ENCODE measurements at places on chromosomes 12 and 14.
A peak's percentile ranks its signal among the peaks of the same experiment; 100 is the strongest.

DNA sequence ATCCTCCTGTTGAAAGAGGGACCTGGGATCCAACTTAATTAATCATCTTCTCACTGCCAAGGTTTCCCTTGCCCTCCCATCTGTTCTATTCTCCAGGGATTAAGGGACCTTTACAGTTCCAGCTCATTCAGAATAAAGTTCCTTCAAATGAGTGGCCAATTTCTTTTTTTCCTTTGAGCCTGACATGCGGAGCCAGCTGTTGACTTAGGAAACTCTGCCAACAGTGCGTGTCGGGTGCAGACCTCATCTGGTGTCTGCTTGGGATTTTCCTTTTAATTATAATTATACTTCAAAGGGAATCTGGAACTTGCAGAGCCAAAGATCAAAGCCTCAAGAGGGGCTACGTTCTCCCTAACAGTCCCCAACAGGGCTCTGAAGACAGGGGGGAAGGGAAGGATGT is 64.8 kb downstream of the CCDC60 start:
- no peak for DNase-seq

GRCh38 chr12:10503460-10503859 is 2.2 kb upstream of the EIF2S3B start:
- no peak for DNase-seq

DNA sequence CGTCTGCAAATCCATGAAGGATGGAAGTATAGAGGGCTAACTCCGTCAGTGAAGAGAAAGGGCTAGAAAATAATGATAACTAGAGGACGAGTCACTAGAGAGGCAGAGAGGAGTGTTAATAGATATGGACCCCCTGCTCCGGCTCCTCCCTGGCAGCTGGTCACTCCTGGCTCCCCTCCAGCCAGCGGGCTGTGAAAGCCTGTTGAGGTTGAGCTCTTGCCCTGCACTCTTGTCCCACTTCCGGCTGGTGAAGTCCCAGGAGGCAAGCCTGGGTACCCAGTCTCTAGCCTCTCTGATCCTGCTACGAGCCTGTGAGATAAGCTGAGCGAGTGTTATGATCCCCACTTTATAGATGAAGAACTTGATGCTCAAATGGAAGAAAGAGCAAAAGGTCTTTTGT is 90.3 kb downstream of the RFX4 start:
- no peak for DNase-seq

- no peak for DNase-seq
These were observed 75.0 kb downstream of the FAR2 start for GRCh38 chr12:29223956-29224543.

DNA sequence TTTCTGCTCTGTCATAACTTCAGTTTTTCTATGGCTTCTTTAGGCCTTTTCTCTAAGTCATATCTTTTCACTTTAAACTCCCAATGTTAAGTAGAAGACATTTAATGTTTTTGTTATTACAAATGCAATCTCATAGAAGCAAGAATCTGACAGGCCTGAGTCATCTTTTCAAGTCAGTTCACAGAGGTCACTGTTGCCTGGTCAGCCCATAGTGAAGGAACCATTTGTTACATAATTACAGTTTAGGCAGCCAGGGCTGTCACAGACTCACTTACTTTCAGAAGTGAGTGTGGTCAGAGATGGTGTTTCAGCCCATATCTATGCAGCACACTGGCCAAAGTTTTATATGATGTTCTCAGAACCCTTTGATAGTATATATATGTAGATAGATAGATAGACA is 46.5 kb downstream of the CCER1 start:
- no peak for DNase-seq

GRCh38 chr14:54211551-54212308 is 185.1 kb upstream of the CDKN3 start:
- no peak for DNase-seq

- no peak for DNase-seq
These were observed 148.1 kb upstream of the NRXN3 start for GRCh38 chr14:78022059-78022458.

DNA sequence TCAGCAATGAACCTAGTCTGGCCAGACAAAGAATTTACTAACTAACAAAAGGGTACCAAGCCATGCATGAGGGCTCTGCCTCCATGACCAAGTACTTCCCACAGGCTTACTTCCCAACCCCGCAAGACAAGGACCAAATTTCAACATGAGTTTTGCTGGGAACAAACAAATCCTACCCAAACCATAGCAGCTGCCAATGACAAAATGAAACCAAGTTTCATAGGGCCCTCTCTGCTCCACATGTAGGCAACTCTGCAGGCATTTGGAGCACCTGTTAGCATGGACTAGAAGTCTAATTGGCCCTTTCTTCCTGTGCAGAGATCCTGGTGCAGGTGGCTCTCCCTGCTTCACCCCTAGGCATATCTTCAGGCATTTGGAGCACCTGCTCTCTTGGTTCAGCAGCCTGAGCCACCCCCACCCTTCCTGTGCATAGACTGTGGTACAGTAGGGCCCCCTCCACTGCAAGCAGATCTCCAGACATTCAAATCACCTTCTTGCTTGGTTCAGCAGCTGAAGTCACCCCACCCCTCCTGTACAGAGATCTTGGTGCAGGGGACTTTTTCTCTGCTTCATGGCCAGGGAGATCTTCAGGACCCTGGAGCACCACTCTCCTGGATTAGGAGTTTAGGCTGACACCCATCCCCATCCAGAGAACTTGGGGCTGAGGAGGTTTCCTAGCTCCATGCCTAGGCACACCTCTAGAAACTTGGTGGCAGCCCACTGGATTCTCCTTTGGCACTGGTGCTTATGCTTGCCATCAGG is 308.7 kb downstream of the RPAP3 start:
- DNase-seq: peak; percentile 32

GRCh38 chr14:104937161-104937560 is 12.5 kb downstream of the PLD4 start:
- no peak for DNase-seq

GRCh38 chr14:100062590-100062989 is 2.6 kb upstream of the EVL start:
- peak; percentile 46 for DNase-seq

DNA sequence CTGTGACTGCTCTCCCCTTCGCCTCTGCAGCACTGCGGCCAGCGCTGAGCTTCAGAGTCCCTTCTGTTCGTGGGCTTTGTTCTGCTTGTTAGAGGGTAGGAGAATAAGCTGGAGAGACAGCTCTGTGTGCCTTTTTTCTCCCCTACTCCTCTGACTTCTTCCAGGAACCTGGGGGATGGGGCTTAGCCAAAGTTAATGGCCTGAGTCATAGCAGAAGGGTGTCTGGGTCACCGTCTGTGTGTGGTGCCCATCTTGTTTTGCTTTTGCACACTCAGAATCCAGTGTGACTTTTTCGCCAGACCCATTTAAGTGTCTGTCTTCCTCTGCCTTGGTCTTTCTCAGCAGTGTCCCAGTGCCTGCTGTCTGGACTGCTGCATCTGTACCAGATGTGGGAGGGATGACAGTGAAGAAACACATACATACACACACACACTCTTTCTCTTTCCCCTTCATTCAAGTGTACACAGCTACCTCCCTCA is 3.0 kb downstream of the KIF5A start:
- no peak for DNase-seq

DNA sequence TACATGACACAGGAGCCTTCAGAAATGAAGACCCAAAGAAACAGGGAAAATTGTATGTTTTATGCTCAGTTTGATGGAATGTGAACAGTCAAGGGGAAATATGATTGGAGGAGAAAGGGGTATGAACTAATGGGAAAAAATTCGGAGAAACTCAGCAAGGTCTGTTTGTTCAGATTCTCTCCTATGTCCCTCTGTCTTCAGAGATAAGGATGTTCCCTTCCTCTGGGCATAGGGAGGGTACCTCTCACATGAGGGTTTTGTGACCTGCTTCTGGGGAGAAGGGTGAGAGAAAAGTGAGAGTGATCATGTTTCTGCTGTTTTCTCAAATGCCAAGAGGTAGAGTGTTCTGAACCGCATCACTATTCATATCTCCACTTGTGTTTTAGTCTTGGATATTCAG is 26.6 kb upstream of the LIMA1 start:
- DNase-seq: no peak

DNA sequence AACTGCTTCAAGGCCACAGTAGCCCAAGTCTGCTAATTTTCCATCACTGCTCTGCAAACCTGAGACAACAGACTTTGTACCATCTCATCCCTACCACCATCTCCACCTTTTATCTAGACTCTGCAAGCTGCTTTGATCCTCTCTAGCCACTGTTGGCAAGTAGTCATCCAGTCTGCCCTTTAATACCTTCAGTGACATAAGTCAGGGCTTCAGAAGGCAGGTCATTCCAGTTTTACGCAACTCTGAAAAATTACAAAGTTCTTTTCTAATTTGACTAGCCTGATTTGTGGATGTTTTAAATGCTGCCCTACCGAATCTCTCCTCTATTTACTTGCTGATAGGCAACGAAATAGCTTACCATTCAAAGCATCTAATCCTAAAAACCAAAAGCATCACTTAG is 2.8 kb downstream of the FERMT2 start:
- DNase-seq: no peak

DNA sequence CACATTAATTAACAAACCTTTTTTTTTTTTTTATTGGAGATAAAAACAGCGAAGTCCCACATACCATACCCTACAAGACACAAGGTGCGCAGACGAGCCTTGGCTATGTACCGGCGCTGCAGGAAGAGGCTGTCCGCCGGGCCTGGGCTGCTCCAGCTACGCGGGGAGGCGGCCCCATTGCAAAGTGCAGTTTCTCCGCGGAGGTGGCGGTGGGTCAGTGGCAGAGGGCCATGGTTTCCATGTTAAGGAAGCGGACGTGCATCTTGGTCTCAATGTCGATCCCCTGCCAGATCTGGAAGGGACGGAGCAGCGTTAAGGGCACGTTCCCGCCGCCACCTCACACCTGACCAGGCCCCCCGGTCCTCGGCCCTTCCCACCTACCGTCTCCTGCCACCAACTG is 60.3 kb downstream of the TESC start:
- no peak for DNase-seq

GRCh38 chr12:93743999-93744689 is 67.0 kb downstream of the CRADD start:
- no peak for DNase-seq

GRCh38 chr12:59650588-59651228 is 54.9 kb downstream of the SLC16A7 start:
- DNase-seq: no peak

GRCh38 chr12:58668871-58669270 is 251.4 kb downstream of the LRIG3 start:
- DNase-seq: no peak

- no peak for DNase-seq
These were observed 29.2 kb downstream of the PRMT8 start for GRCh38 chr12:3520168-3520567.

DNA sequence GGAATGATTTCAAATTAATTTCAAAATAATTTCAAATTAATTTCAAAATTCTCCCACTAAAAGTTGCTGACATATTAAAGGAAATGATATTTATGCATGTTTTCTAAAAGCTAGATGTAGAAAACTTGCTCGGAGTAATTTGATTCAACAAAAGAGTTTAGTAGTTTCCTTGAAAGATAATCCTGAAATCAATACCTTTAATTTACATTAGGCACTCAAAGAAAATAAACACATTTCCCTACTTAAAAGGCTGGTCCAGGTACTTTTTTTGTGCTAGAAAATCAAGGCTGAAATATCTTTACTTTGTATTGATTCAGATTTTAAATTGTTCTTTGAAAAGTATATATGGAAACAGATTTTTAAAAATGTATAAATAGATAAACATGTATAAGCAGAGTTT is 370.5 kb downstream of the RAD51B start:
- DNase-seq: no peak

DNA sequence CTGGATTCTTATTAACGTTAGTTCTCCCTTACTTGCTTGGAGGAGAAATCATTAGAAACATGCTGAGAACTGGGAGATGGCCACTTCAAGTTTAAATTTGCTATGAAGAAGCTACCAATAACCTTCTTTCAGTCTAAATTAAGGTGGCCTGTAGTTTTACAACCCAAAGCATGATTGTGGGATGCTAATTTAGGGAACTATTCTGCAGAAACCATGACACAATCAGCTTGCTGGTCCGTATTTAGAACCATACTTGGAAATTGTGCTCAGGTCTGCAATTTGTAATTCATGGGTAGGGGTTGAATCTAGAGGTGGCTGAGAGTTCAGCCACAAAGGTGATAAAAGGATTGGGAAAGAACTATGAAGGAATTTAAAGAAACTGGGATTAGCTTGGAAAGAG is 405.7 kb downstream of the RAD51B start:
- DNase-seq: no peak

- no peak for DNase-seq
These were observed 1097.3 kb upstream of the FLRT2 start for GRCh38 chr14:84432676-84433075.

- no peak for DNase-seq
These were observed at the start of gene SERPINA1 for GRCh38 chr14:94388384-94389103. Gene SERPINA1, minus strand, starts transcription at chr14:94388602. Its CDS starts 5,365 bp downstream, at chr14:94383237.

DNA sequence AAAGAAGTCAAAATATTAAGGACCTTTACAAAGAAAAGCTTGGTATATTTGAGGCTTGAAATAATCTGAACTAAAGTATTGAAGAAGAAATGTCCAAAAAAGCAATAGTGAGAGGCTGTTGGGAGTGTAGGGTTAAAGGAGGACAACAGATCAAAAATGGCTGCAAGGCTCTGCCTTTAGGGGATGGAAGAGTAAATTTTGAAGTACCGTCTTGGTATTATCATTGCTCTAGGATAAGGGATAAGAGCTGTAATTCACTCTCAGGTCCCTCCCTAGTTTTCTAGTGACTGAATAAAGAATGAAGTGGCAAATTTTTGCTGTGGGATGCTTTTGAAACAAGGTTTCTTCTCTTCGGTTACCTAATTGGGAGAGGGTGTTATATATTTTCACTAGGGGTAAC is 38.7 kb downstream of the LEMD3 start:
- no peak for DNase-seq

GRCh38 chr12:96041181-96041580 is 5.8 kb upstream of the LTA4H start:
- no peak for DNase-seq

DNA sequence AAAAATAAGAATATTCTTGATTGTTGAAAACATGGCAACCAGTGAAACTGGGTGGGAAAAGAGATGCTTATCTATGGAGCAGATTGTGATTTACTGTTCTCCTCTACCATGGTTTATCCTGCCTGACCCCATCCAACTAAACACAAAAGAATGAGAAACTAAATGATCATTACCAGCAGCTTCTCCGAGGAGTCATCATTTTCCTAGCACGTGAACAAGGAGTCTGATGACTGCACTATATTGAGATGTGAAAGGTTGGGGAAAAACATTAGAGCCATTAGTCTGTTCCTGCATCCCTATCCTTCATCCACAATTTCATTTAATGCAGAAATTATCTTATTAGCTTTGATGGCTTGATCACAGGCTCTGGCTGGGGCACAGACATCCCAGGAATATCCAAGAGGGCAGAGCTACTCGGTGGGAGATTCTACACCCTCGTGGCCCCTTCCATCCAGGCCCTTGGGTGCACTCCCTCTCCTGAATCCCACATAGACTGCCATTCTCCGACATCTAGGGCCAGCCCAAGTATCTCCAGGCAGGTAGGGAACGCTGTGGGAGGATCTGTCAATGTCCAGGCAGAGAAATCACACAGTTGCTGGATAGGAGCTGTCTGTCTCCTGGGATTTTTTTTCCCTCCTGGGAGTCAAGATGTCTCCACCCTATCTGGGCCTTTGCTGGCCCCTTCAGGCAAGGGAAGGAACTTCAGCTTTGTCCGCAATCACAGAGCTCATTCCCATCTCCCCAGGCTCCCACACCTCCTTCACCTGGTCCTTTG is 43.3 kb upstream of the DHRS4 start:
- DNase-seq: no peak

- no peak for DNase-seq
These were observed 3.6 kb upstream of the VRK1 start for GRCh38 chr14:96793547-96793946.

- DNase-seq: no peak
These were observed 60.4 kb downstream of the KITLG start for GRCh38 chr12:88519802-88520435.

Data from CD4-positive, alpha-beta T cell treated with Interleukin-17A for 4 hours (primary cell).